Caki2 (cell line): ENCODE measurements at places on chromosomes 16 and 17.

DNA sequence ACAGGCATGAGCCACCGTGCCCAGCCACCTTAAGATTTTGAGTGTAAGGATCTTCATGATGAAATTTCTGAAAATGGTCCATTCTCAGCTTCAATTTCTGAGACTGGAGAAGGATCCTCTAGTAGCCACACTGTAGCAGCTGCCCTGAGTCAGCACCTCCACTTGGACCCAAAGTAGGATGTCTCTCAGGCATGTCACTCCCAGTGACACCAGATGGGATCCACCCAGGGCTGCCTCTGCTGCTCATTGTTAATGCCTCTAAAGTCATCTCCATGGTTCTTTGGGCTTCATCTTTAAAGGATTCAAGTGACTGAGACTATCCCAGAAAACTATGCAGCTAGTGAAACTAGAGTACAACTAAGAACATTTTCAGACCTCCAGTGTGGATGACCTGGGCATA is 7.9 kb downstream of the PLD6 start:
- no peak for DNase-seq

GRCh38 chr17:7825206-7825990 is 8.6 kb upstream of the KDM6B start:
- DNase-seq: peak; percentile 24

GRCh38 chr17:76582660-76583059 is 3.0 kb downstream of the ST6GALNAC2 start:
- DNase-seq: no peak

GRCh38 chr17:68792873-68793272 is 162.3 kb downstream of the ABCA8 start:
- DNase-seq: no peak

- no peak for DNase-seq
These were observed 12.3 kb upstream of the TFAP4 start for GRCh38 chr16:4285167-4285566.

DNA sequence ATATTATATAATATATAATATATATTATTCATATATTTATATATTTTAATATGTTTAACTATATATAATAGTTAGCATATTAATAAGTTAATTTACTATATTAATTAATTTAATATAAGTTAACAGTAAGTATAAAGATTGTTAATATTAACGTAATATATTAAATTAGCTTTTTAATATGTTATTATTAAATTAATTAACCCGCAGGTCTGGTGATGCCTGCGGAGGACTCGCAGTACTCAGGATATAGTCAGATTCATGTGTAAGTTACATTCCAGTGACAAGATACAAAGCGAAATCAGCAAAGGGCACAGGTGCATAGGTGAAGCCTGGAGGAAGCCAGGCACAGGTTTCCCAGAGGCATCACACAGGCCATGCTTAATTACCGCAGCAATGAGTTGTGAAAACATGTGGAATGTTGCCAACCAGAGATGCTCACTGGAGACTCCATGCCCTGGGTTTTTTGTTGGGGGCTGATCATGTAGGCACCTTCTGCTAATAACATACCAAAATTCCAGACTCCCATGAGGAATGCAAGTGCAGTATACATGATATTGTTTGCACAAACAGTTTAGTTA is 130.4 kb upstream of the MPHOSPH6 start:
- no peak for DNase-seq

- DNase-seq: no peak
These were observed 1.7 kb downstream of the OTOP3 start for GRCh38 chr17:74937064-74938051.

- DNase-seq: no peak
These were observed 47.8 kb upstream of the FBXO47 start for GRCh38 chr17:39014795-39015545.

DNA sequence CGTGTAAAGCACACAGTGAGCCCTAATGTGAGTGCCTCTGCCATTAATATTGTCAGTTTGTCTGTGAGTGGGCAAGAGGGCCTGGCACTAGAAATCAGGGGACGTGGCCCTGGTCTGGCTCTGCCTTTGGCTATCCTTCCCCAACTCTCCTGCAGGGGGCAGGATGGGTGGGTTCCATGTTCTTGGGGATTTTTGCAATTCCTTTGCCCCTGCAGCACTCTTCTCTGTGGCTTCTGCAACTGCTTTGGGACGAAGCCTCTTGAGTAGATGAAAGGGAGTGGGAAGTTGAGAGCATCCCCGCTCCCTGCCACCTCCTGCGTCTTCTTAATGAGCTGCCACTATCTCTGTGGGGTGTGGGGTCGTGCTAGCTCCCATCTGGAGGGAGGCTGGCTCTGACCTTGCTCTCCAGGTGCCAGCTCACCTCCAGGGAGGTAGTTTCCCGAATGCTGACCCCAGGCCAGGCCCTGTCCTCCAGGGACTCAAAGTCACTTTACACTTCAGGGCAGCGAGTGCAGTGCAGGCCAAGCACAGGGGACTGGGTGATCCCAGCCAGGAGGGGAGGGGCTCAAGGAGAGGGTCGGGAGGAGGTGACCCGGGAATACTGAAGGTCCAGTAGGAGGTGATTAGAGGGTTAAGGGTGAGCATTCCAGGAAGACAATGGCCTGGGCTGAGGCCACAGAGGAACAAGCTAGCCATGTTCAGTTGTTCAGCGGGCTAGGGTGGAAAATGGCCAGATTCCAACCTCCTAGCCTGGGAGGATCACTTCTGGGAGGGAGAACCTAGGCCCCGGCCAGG is 121.0 kb upstream of the NLRP1 start:
- no peak for DNase-seq

GRCh38 chr16:49179714-49180330 is 101.8 kb downstream of the CBLN1 start:
- no peak for DNase-seq

- DNase-seq: no peak
These were observed 179.2 kb downstream of the IRF8 start for GRCh38 chr16:86078121-86078600.

GRCh38 chr17:32586666-32587065 is 99.9 kb downstream of the CDK5R1 start:
- DNase-seq: no peak

- DNase-seq: no peak
These were observed 95.3 kb downstream of the ZNF18 start for GRCh38 chr17:11901931-11902330.

DNA sequence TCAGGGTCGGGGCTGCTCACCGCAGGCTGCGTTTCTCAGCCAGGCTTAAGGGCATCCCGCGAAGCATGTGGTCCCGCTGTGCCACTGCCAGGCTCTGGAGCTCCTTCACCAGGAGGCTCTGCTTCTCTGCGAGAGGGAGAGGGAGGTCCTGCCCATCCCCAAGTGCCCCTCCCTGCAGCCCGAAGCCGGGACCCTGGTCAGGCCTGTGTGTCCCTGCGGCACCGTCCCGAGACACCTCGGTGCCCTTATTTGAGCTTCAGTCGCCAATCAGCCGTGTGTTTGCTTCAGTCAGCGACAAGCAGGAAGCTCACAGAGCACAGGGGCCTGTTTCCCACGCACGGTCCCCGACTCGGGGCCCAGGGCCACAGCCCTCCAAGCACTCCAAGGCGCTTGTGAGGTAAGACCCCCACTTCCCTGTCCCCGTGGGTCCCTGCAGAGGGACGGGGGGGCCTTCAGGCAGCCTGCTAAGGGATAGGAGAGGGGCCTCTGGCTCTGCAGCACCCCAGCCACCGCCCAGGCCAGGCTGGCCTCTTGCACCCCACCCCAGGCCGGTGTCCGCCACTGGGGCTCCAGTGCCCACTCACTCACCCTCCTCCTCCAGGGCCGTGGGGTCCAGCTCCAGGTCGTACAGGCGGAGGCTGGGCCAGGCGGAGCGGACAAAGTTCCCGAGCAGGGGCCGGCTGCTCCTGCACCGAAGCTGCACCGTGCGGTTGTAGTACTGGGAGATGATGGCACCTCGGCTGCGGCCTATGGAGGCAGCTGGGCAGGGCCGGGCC is 3.2 kb downstream of the TMC6 start:
- no peak for DNase-seq

- DNase-seq: peak; percentile 98
These were observed 28.6 kb downstream of the COG7 start for GRCh38 chr16:23424292-23424958.

DNA sequence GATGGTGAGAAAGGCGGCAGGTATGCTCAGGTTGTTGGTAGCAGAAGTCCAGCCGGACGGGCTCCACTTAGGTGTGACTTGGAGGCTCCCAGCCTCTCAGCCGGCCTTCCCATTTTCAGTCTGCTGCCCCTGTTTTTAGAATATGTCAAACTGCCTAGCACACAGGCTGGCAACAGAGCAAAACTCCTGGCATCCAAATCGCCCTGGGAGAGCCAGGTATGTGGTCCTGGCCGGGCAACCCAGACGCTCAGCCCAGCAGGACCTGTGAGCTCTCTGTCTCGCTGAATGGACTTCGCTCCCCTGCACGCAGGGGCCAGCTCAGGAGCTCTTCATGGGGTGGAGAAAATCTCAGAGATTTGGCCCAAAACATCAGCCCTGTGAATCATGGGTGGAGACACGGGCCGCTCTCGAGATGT is 147.9 kb upstream of the CHMP6 start:
- no peak for DNase-seq

DNA sequence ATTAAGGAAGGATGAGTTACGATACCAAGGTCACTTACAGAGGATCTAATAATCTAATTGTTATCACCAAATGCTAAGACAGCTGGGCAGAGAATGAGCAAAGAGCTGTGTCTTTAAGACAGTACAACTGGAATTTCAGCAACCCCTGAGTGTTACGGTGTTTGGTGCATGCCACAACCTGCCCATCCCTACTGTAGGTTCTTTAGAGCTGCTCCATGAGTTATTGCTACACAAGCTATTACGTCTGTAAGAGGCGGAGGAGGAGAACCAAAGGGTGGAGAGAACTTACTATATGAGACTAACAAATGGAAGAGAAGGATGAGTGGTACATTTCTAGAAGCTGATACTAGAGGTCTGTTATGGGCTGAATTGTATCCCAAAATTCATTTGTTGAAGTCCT is 14.2 kb upstream of the C17orf78 start:
- DNase-seq: no peak

DNA sequence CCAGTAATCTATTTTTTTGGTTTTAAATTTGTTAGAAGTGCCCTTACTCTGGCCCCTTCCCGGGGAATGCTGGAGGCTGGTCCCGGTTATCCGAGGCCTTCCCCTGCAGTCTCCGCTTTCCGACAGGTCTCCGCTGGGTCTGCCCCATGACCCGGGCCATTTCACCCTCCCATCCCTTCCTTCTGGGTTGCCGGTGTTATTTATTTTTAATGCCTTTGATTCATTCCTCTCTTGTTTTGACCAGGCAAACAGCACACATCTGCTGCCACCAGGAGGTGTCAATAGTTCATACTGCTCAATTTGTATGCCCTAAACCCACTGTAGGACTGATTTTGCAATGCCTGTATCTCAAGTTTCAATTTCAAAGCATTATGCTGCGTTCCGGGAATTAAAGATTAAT is 113.2 kb upstream of the IRX5 start:
- DNase-seq: peak; percentile 0

GRCh38 chr16:74605746-74606520 is 981 bp downstream of the GLG1 start:
- DNase-seq: no peak

- DNase-seq: no peak
These were observed 81.1 kb downstream of the MAF start for GRCh38 chr16:79519448-79519847.

GRCh38 chr17:56727876-56728617 is 105.7 kb downstream of the C17orf67 start:
- DNase-seq: no peak

DNA sequence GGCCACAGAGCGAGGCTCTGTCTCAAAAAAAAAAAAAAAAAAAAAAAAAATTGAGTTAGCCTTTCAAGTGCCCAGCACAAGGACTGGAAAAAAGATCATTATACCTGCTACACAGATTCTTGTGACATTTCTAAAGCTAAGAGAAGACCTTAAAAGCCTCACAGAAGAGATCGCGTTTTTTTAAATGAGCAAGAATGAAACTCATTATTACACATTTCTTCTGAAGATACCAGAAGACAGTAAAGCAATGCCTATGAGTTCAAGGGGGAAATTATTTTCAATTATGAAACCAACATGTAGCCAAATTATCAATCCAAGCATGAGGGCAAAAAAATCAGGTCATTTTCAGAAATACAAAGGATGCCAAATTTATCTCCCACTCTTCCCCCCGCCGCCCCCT is 56.8 kb downstream of the MED13 start:
- DNase-seq: no peak

GRCh38 chr16:89388536-89388935 is 101.8 kb downstream of the ANKRD11 start:
- DNase-seq: no peak

DNA sequence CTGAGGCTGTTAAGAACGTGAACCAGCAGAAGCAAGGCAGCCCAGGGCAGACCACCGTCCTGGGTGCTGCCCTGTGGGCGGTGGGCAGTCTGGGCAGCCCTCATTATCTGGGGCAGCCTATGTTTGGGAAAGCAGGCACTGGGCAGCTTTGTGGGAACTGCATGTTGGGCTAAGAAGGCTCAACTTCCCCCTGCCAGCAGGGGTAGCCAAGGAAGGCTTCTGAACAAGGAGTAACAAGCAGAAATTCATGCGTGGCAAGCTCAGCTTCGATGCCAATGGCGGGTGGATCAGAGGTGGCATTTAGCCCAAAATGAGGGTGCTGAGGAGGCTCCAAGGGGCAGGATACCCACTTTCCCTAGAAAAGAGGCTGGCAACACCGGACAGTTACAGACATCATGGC is 42.7 kb upstream of the METRNL start:
- DNase-seq: no peak

DNA sequence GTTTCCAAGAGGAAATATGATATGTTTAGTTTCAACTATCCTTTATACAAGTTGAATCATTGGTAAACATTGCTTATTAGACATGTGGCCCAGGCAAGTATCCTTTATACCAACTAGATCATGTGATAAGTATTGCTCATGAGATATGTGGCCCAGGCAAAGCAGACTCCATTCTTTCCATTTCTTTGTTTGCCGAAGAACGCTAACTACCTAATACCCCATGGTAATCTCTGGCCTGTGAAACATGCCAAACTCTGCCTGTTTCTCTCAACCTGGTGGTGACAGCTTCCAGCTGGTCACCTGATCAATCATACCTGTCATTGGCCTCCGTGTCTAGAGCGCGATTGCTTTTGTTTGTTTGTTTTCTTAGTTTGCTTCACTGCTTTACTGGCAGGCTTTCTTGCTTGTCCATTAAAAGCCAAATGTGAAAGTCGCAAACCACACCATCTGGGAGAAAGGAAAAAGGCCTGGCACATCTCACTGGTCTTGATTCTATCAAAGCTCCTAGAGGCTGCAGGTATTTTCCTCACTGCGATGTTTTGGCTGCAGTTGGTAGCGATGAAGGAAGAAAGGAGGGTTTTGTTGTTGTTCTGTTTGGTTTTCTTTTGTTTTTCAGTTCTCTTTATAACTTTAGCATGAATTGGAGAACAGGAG is 686.2 kb downstream of the KCNJ2 start:
- peak; percentile 68 for DNase-seq

DNA sequence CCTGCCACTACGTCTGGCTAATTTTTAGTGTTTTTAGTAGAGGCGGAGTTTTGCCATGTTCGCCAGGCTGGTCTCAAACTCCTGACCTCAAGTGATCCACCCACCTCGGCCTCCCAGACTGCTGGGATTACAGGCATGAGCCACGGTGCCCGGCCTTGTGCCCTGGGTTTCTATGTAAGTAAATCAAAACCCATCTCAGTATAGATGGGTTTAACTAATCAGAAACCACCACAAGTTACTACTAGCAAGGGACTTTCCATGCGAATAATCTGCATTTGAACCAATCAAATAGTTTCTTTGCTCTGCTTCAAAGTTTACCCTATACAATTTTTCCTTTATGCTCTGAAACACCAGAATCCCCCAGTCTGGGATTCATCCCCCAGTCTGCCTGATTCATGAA is 16.5 kb upstream of the EIF1 start:
- no peak for DNase-seq

- no peak for DNase-seq
These were observed 9.8 kb downstream of the SOCS3 start for GRCh38 chr17:78349891-78350642.
